ENCODE measurements at places on chromosomes 5 and 9. TPM values are rescaled to one million over a fixed set of nuclear protein-coding genes. Genes with fewer than 3 reads are reported as not detected.

- no peak for DNase-seq
These were observed 1407.8 kb upstream of the C9orf72 start for GRCh38 chr9:28981129-28981528.

- DNase-seq: no peak
These were observed 89.5 kb downstream of the CDH9 start for GRCh38 chr5:26948921-26949320.

- no peak for DNase-seq
These were observed 44.4 kb upstream of the ANKDD1B start for GRCh38 chr5:75566710-75567309.

GRCh38 chr5:167217097-167217743, 1074.2 kb upstream of the WWC1 start:
- no peak for DNase-seq

DNA sequence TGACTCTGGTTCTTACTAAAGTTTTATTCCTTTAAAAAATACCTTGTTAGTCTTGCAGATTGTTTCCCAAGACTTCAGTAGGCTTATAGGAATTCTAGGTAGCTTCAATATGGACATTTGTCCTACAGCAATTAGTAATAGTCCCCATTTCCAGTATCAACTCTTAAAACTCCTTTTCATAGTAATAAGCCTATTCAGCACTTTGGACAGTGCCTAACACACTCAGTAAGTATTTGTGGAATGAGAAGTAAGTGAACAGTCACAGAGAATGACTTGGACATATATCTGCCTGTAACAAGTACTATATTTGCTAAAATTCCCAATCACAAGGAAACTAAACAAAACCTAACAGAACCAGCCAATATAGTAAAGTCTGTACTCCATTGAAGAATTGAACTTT, 1291.8 kb upstream of the DMAC1 start:
- no peak for DNase-seq

DNA sequence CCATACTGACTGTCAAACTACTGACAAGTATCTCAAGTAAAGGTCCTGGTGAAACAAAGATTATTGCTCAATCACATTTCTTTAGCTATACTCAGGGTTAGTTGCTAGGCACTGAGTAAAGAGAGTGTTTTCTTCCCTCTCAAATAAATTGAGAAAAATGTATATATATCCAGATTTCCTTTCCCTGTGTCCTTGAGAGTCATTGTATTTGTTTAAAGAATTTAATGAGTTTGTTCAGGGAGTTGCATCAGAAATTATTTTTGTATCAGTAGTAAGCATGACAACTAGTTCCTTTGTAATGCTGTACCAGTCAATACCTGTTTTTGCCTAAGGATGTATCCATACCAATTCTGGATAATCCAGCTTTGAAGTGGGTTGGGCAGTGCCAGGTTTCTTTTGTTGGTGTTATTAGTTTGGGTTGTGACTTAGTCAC, 3.2 kb upstream of the ANKHD1 start:
- DNase-seq: no peak

DNA sequence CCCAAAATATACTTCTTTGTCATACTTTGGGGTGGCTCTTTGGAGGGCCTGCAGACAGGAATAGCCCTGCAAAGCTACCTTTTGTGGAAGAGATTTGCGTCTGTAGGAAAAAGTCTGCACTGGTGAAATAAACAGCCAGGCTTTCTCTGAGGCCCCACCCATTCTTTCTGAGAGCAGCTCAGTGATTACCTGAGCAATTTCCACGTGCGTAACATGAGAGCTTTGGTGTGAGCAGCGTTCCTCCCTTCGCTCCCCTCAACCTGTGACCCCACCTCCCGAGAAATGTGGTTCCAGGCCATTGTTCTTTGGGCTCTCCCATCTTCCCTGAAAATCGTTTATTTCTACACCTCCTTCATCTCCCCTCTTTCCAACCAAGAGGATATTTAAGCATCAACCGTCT, 23.8 kb upstream of the FBP1 start:
- DNase-seq: no peak

- no peak for DNase-seq
These were observed 13.1 kb downstream of the ADAMTS6 start for GRCh38 chr5:65468633-65469032.

DNA sequence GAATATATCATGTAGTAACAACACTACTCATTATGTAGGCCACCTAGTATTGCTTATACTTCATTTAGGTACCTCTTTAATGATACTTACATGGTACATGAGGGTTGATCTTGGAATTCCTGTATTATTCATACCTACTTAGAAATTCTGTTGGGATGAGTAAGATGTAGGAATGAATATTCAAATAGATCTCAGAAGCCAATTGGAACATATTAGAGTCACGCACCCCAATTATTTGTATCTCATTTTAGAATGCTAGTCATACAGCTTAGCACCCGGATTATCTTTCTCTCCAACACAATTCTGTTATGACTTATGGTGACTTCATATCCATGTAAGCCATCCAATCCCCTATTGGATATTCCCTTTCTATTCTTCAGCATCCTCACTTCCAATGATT, 106.7 kb upstream of the SH3GL2 start:
- DNase-seq: no peak

- DNase-seq: no peak
These were observed 78.5 kb upstream of the ALDH1A1 start for GRCh38 chr9:73031350-73031749.

- no peak for DNase-seq
These were observed 20.3 kb downstream of the EXOC3 start for GRCh38 chr5:463301-463700.

GRCh38 chr9:1879501-1879900, 135.6 kb upstream of the SMARCA2 start:
- DNase-seq: no peak

The NDFIP1 gene
- total RNA-seq: 135 TPM

The PCDHGA11 gene
- 9.8 TPM for total RNA-seq

The CYSRT1 gene
- total RNA-seq: 0.66 TPM

The KIF4B gene
- total RNA-seq: not detected

The CDH6 gene
- 4.8 TPM for total RNA-seq

The PDCD1LG2 gene
- 8.0 TPM for total RNA-seq

The N4BP3 gene
- total RNA-seq: 0.32 TPM

The C9orf153 gene
- 0.80 TPM for total RNA-seq

All from breast epithelium (tissue), 4 donors.